Activated CD4-positive, CD25-positive, alpha-beta regulatory T cell treated with anti-CD3 and anti-CD28 coated beads, Interleukin-2, amount 50 U/mL, for 24 hours (primary cell): ENCODE measurements at places on chromosomes 11 and 22.

DNA sequence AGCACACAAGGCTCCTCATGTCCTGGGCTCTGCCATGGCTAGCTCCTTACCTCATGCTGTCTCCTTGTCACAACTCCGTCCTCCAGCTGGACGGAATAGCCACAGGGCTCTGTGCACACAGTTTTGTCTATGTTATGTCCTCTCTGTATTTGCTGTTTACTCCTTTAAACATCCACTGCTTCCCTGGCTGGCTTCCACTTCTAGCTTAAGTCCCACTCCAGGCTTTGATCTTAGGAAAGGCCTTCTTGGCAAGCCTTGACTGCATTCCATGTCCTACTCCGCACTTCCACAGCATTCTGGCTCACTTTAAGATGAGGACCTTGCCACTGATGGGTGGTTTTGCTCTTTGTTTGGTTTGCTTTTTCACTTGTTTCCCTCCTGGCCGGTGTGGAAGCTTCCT, 22.9 kb upstream of the ROBO3 start:
- ATAC-seq = no peak

- no peak for ATAC-seq
These were observed 2.4 kb upstream of the E2F8 start for GRCh38 chr11:19243143-19243542.

DNA sequence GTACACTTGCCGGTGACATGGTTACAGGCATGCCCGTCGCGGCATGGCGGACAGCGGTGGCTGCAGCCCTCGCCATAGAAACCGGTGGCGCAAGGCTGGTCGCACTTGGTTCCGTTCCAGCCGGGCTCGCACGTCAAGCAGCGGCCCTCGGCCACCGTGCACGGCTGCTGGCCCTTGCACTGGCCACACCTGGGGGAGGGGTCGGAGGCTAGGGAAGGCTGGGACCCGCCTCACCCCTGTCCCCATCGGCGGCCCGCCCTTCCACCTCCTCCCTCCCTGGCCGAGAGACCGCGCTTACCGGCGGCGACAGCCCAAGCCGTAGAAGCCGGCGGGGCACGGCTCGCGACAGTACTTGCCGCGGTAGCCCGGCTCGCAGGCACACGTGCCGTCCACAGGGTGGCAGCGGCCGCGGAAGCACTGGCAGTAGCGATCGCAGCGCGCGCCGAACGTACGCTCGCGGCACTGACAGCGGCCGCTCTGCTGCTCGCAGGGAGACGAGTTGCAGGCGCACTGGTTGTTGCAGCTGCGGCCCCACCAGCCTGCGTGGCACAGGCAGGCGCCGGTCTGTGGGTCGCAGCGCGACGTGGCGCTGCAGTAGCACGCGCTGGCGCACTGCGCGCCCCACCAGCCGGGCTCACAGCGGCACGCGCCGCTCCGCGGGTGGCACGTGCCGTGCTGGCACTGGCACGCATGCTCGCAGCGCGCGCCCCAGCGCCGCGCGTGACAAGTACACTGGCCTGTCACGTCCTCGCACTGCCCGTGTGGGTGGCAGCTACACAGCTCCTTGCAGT, 6.7 kb downstream of the SCARF2 start:
- peak; percentile 77 for ATAC-seq

DNA sequence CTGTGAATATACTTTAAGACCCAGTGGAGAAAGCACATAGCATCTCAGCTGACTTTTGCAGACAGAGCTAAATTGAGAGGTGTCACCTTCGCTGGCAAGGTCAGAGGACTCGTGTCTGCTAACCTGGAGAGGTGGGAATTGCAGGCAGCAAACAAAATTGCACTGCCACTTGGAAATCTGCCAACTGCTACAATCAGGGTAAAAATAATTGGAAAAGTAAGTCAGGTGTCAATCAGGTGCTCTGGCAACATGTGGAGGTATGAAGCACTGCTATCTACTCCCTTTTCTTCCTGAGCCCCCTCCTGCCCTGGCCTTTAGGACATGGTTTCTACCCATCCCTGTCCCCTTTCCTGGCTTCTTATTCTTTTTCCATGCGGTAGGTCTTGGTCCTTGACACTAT, 24.1 kb upstream of the LRRC55 start:
- ATAC-seq = no peak

DNA sequence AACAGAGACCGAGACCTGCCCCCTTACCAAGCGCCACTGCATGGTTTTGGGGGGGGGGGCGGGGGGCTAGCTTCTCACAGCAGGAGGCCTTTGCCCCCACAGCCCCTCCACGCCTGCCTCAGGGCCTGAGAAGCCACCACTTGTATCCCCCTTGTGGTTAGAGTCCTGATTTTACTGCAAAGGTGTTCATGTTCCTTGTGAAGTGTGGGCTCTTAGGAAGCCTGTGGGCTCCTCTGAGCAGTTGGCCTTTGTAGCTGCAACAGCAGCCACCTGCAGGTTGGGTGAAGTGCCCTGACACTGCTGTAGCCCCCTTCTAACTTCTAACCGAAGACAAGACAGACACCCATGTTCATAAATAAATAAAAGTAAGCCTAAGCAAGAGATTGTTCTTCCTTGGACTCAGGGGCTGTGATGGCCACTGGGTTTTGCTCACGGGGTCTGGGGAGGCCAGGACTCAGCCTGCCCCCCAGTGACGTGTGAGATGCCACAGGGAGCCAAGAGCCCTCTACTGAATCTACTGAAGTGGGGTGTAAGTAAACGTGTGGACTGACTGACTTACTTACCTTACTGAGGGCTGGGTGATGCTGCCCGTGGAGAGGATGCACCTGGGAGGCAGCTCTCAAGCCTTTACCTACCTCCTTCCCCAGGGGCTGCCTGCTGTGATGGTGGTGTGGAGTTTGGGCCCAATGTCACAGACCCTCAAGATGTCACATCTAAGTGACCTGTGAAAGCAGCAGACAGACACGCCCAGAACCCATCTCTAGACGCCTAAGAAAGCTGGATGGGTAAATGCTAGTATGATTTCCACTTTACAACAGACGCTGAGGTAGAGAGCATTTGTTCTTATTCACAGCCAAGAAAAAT, 25.8 kb downstream of the USP35 start:
- no peak for ATAC-seq

DNA sequence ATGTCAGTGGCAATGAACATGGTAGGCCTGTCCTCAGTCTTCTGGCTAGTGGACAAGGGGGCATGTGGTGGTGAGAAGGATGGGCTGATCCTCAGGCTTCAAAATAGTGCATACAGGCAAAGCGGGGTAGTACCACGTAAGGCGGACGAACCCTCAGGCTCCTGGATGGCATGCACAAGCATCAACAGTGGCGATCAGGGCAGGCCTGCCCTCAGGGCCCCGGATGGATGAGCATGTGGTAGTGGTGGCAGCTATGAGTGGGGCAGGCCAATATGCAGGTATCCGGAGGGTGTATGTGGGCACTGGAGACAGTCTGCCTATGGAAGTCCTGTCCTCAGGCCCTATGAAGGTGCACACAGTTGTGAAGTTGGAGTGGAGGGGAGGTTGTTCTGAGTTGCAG, 163.8 kb downstream of the GUCY1A2 start:
- no peak for ATAC-seq

- no peak for ATAC-seq
These were observed 2.0 kb downstream of the OR8D4 start for GRCh38 chr11:123903932-123904331.

DNA sequence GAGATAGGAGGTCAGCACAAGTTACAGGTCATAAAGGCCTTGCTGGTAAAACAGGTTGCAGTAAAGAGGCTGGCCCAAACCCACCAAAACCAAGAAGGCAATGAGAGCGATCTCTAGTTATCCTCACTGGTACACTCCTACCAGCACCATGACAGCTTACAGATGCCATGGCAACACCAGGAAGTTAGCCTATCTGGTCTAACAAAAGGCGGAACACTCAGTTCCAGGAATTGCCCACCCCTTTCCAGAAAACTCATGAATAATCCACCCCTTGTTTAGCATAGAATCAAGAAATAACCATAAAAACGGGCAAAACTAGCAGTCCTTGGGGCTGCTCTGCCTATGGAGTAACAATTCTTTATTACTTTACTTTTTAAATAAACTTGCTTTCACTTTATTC, 43.5 kb upstream of the B3GAT1 start:
- ATAC-seq = no peak

DNA sequence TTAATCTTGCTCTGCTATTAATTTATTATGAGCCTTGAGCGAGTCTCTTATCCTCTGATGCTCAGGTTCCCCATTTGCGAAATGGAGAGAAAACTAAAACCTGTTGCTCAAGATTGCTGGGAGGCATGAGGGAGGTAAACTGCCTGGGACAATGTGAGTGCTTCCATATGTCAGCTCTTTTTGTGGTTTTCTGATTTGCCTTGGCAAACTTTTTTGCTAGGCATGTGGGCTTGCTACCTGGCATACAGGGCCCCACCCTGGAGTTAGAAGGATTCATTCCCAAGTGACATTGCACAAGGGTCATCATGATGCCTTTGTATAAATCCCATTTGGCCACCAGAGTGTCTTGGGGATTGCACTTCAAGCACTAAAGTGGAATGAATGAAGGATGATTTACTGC, 22.4 kb downstream of the TSPAN18 start:
- ATAC-seq = no peak

- no peak for ATAC-seq
These were observed 72.0 kb upstream of the SHISAL1 start for GRCh38 chr22:44384563-44385295.

DNA sequence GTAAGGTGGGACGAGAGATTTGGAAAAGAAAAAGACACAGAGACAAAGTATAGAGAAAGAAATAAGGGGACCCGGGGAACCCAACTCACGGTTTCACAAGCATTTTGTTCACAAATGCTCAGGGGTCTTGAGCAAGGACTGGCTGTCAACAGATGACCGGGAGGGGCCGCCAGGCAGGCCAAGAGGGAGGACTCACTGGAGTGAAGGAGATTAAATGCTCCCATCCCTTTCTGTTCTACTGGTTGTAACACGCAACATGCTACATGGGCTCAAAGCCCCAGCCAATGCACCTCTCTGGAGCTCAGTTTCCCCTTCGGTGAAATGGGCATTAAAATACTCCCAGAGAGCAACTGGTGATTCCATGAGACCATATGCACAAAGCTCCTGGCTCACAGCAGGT, 13.4 kb downstream of the SHANK2 start:
- no peak for ATAC-seq

DNA sequence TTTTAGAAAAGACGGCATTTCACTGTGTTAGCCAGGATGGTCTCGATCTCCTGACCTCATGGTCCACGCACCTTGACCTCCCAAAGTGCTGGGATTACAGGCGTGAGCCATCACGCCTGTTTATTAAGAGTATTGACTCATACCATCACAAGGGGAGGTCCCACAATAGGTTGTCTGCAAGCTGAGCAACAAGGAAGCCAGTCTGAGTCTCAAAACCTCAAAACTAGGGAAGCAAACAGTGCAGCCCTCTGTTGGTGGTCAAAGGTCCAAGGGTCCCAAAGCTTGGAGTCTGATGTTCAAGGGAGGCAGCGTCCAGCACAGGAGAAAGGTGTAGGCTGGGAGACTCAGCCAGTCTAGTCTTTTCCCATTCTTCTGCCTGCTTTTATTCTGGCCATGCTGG, 32.8 kb upstream of the LDLRAD3 start:
- no peak for ATAC-seq

DNA sequence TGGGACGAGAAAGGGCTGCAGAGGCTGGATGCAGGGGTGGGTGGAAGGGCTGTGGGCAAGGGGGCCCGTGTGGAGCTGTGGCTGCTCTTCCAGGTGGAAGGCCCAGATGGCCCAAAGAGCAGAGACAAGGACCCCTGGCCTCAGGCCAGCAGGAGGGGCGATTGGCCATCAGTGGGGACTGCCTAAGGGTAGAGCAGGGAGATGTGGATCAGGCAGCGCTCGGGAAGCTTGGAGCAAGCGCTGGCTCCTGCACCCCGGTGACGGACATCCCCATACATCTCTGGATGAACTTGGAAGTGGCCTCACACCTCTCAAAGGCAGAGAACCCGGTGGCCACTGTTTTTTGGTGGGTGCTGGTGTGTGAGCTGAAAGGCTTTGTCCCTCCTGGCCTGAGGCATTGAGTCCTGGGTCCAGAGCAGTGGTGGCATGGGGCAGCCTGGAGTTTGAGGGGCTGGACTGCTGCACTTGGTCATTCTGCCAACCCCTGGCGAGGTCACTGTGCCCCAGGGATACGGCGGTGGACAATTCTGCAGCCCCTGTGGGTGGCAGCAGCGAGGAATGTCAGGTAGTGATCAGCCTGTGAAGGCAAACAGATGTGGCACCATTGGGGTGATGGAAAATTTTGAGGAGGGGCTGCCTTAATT, 5.9 kb downstream of the FRMD8 start:
- no peak for ATAC-seq

DNA sequence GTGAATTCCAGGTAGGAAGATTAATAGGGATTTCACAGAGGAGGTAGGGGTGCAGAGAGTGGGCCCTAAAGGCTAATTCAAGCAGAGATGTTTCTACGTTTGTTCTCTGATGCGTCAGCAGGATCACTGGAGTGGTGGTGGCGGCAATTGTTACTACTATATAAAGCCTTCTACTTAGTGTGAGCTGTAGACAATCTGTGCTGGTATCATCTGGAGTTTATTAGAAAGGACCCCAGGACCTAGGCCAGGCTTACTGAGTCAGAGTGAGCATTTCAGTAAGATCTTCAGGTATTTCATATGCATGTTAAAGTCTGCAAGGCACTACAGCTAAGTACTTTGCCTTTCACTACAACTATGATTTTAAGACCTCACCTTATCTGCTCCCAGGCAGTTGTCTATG, 59.5 kb downstream of the USP35 start:
- no peak for ATAC-seq

DNA sequence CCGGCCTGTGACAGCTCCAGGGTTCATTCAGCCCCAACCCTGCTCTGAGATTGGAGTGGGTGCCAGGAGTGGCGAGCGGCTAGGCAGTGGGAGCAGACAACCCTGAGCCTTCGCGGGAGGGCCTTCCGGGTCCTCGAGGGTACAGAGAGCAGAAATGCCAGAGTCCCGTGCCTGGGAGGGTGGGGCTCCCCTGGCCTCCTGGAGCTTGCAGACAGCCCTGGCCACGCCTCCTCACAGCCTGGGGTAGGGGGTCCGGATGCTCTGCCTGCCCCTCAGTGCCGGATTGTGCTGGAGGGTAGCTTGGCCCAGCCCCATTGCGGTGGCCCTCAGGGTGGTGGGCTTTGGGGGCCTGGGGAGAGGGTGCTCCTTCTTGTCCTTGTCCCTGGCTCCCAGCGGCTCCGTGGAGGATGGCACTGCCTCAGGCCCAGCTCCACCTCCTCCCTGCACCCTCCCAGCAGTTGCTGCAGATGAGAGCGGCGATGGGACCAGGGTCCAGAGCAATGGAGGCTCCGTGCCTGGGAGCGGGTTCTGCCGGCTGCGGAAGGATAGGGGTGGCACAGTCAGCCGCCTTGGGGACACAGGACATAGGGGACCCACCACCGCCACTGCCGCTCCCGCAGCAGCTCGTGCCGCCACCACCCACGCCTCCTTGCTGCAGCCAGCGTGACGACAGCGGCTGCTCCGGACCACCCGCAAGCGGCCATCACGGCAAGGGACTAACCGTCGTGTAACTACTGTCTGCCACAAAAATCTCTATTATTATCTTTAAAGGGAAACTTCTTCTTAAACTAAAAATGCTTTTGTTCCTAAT, 34.9 kb upstream of the OR10G7 start:
- ATAC-seq = peak; percentile 7
